ENCODE measurements at places on chromosomes 7 and 10. TPM values are rescaled to one million over a fixed set of nuclear protein-coding genes. Genes with fewer than 3 reads are reported as not detected.

DNA sequence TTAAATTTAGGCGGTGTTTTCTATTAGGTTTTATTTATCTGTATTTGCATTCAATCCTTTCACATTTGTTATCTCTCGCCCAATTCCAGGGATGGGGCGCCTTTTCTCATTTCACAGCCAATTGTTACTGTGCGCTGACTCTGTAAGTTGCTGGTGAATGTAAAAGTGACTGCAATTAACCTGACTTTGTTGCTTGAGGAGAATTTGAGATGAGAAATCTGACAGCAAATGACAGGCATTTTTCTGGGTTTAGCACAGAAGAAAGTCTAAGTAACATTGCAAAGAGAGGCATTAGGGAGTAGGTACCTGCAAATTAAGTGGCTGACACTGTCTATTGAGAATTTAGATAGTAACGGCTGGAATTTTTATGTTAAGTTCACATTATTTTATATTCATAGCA is 16.6 kb downstream of the FOXP2 start:
- no peaks in the 10 kb centered on the region for H3K36me3 ChIP-seq
- H3K27ac ChIP-seq: no peak overlapping the region
- no peak overlapping the region for H3K4me3 ChIP-seq
- H3K4me1 ChIP-seq: no peaks in the 10 kb centered on the region
- DNase-seq: no peak

DNA sequence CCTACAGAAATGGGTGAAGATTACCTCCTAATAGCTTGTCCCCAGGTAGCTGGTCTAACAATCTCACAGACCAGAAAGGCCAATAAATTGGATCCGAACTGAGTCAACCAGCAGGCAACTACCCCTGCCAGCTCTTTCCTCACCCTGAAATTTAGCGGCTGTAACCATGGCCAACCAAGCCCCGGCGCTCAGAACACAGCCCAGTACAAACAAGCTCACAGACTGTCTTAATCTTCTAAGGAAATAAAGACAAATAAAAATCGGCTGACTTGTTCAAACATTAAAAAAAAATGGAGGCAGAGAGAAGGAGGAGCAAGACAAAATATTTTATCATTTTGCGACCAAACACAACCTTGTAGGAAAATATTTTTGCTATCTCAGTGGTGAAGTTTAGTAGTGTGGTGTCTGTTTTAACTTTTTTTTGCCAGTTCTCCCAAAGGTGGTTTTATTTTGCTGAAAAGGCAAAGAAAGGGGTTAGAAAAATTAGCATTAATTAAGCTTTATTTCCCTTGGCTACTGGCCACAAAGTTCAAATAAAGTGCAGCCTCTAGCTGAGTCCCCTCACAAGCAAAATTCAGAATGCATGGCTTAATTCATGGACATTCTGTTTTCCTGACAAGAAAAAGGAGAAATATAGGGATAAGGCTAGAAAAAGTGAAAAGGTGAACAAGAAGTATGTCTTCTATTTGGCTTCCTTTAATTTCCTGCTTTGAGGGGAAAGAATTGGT is 313.0 kb upstream of the NPVF start:
- H3K27me3 ChIP-seq: no peaks in the 10 kb centered on the region
- no peak for DNase-seq
- no peak overlapping the region for H3K4me3 ChIP-seq
- peaks cover 5% of the 10 kb centered on the region for H3K4me1 ChIP-seq
- no peak overlapping the region for H3K27ac ChIP-seq
- H3K36me3 ChIP-seq: no peaks in the 10 kb centered on the region

The EPHA1 gene
- total RNA-seq: 2.1 TPM

DNA sequence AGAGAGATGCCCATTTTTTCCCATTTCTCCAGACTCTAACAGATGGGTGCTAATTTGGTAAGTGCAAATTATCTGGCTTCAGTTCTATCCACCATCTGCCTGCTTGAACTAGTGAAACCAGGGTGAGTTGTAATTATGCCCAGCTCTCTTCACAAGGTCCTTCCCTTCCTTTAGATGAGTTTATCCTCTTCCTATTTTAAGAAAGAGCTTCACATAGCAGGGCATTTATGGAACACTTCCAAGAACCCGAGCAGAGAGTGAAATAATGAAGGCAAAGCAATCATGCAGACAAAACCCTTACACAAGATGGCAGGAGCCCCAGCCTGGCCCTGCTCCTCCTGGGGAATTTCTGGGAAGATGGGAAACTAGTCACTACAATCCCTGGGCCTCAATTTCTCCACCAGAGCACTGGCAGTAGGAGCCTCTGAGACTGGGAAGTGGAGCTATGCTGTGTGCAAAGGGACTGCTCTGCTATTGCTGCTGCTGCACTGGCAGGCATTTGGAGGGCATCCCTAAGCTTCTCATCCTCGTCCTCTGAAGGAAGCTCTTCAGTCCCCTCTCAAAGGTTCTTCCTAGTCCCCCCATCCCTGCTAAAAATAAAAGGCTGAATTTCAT is 33.7 kb upstream of the PLXNA4 start:
- no peaks in the 10 kb centered on the region for H3K27me3 ChIP-seq
- H3K27ac ChIP-seq: no peak overlapping the region
- H3K36me3 ChIP-seq: no peaks in the 10 kb centered on the region
